Kidney glomerular epithelial cell (primary cell): ENCODE measurements at places on chromosomes 6 and 20.

DNA sequence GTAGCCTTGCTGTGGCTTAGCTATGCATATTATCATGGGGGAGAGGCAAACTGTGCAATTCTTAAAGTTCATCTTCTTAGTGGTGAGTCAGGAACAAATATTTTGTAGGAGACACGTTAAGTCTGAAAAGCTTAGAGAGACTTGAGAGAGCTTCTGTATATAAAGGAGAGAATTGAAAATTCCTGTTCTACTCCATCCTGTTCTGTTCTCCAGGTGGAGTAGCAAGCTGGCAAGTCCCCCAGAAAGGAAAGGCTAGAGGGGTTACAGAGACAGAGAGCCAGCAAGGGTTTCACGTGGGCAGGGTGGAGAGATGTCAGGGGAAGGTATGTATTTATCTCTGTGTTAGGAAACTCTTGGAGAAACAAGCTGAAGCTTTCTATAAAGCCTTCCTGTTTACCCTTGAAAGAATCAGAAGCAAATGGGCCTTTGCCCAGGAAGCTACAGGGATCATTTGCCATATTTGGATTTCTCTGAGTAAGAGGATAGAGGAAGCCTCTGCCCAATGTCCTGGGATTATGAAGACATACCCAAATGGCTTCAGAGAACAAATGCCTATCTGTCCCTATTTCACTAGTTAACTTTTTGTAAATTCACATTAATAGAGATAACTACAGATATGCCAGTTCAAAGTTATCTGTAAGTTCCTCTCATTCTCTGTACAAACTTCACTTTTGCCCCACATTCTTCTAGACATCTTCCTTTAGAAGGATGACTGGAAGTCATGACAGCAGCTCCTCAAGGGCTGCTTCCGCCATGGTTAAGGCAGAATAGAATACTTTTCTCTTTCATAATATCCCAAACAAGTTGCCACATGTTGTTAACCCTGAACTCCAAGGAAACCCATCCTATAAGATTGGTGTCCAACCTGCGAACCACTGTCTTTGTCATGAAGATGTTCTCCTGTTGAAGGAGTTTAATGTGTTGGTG, 126.7 kb upstream of the NEDD9 start:
- no peak for DNase-seq

DNA sequence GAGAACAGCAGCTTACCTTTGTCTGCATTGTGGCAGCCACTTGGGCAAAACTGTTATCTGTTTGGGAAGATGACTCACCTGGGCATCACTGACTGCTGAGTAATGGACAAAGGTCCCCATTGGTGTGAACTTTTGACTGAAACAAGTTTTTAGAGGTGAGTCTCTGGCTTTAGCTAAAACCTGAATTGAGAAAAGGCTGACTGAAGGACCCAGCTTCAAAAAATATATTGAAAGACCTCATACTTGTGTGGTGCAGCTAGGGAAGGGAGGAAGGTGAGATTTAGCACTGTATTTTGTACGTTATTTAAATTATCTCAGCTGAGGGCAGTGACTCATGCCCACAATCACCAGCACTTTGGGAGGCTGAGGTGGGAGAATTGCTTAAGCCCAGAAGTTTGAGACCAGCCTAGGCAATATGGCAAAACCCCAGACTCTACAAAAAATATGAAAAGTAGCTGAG, 4.5 kb upstream of the CITED2 start:
- DNase-seq, result peak; percentile 51

DNA sequence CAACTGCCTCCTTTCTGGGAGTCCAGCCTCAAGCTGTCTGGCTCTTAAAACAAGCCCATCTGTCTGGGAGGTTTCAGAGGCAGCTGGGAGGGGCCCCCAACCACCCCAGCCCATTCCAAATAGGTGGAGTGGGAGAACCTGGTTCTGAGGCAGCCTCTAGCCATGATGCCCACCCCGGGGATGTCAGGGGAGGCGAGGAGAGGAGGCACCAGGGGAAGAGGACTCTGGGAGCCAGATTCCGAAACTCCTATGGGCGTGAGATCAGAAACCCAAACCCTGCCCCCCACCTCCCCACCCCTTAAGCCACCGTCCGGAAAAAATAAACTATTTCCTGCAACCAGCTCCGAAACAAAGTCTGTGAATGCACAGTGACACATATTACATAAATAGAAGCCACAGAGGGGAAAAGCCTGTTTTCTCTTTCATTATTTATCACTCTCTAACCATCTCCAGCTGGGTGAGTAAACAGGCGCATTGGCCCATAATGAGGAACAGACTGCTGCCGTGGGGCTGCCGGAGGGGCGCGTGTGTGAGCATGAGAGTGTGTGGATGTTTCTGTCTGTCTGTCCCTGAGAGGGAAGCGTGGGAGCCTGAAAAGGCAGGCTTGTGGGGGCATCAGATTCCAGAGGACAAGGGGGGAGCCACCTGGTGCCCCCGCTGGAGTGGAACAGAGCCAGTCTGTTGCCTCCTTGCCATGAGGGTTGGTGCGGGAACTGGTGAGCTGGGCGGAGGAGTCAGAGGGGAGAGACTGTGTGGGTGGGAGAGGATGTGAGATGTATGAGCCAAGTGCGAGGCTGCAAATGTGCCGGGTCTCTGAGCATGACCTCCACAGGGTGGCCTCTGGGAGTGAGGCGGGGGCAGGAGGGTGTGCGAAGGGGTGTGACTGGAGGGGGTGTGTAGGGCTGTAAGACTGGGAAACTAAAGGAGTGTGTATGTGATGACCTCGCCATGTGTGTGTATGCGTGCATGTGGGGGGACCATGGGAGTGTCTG, 14.3 kb upstream of the FOXP4 start:
- DNase-seq, result peak; percentile 71

GRCh38 chr20:41142919-41143318, 5.6 kb downstream of the PLCG1 start:
- DNase-seq, result no peak

DNA sequence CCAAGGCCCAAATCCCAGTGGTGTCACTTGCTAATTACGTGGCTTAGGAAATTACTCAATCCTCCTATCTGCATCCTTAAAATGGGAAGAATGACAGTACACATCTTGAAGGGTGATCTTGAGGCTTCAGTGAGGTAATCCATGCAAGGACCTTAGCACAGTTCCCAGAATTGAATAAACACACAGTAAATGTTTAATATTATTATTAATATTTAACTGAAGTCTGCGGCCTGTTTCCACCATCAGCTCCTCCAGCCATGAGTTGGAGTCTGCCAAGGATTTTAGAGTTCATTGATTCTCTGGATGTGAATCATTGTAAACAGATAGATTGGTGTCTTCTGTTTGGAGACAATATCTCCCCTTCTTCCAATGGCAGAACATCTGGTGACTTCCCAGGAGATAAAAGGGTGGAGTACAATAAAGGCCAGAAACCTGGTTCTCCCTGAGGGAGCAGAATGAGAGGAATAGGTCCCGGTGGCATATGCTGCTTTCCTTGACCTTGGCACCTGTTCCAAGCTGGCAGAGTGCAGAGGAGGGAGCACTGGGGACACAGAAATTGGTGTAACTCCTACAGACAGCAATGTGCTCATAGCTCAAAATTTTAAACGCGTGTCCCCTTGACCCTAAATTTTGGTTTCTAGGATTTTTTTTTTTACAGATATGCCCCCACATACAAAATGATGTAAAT, 25.4 kb downstream of the UNC5CL start:
- peak; percentile 87 for DNase-seq

GRCh38 chr20:35088231-35089145, 4.1 kb downstream of the TRPC4AP start:
- no peak for DNase-seq

DNA sequence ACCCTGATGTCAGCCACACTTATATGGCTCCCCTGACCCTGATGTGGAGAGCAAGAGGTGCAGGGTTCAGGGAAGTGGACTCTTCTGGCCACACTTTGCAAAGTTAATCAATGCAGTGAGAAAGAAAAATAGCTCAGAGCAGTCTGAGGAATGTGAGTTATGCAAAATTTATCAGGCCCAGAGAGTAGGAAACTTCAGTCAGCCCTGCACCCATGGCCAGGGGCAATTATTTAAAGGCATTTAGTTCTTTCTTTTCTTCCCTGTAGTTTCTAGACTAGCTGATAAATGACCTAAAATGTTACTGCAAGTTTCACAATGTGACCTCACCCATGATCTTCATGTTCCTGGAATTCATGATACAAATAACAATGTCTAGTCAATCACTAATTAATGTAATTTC, 143.7 kb upstream of the GGTLC1 start:
- DNase-seq, result peak; percentile 34

DNA sequence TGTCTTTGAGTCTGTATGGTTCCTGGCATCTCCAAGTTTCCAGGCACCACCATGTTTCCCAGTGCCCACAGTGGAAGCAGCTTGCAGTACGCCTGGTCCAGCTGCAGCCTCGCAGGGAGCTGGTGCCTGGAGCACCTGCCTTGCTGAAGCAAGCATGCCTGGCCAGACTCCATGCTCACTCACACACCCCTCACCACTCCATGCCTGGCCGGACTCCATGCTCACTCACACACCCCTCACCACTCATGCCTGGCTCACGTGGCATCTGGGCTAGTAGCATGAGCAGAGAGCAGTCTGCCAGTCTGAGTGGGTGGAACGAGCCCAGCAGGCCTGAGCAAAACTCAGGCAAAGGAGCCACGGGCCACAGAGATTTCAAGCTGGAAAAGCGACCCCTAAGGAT, 214.3 kb downstream of the TFAP2C start:
- no peak for DNase-seq

DNA sequence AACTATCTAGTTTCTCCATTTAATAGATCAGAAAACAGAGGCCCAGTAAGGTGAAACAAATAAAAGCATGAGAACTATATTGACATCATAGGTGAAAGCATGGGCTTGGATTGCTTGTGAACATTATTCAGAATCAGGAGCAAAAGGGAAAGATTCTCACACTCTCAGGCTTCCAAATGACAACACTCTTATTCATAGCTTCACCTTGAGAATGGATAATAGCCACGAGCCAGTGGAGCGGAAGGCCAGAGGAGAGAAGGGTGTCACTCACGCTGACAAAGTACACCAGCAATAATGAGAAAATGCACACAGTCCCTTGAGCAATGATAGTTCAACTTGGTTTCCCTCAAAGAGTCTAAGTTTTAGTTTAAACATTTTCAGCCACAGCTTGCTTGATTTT, 339.0 kb downstream of the TPBG start:
- DNase-seq, result peak; percentile 53

DNA sequence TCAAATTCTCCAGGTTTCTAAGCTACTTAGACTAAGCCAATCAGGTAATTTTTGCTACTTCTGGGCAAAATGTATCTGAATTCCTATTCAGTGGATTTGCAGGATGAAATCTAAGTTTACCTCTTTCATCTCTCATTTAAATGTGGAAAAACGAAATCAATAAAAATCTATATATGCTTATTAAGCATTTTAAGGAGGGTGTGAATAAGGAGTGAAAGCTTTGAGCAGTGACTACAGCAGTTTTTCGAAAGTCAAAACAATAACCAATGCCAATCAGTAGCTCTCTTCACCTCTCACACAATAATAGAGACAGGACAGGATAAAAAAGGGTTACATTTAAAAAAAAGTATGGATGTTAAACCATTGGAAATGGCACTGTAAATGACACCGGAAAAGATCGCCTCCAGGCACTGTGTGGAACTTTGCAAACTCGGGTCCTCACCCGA, 476 bp upstream of the BCKDHB start:
- DNase-seq, result no peak

- DNase-seq, result no peak
Measured at GRCh38 chr6:162471842-162472241, 255.7 kb downstream of the PRKN start.

- DNase-seq, result no peak
Measured at GRCh38 chr6:167706313-167707109, 120.2 kb upstream of the AFDN start.

- no peak for DNase-seq
Measured at GRCh38 chr6:43347021-43347420, 22.4 kb downstream of the ZNF318 start.

DNA sequence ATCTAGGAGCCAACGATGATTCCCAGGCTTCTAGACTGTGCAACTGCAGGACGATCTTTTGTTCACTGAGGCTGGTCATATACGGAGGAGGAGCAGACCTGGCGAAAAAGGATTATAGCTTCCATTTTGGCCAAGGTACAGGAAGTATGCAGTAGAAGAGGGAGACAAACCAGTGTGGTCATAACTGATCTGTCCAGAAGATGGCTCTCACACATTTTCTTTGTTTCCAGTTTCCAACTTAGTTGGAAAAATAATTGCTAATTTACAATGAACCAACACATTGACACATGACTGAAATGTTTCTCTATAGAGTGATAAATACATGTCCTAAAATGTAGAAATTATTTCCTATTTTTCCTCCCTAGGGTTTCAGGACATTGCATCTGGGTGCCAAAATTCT, 364.1 kb upstream of the BTBD3 start:
- no peak for DNase-seq

DNA sequence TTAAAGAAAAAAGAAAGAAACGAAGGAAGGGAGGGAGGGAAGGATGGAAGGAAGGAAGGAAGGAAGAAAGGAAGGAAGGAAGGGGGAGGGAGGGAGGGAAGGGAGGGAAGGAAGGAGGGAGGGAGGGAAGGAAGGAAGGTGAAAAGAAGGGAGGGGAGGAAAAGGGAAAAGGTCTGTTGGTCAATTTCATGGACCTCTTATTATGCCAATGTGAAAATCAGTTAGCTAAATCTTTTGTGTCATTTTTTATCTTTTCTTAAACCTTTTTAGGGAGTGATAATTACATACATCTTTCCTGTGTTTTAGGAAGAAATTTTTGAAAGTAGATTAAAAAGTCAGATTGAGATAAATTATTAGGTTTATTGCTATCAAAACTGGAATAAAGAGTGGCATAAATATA, 670.2 kb upstream of the CITED2 start:
- DNase-seq, result no peak

DNA sequence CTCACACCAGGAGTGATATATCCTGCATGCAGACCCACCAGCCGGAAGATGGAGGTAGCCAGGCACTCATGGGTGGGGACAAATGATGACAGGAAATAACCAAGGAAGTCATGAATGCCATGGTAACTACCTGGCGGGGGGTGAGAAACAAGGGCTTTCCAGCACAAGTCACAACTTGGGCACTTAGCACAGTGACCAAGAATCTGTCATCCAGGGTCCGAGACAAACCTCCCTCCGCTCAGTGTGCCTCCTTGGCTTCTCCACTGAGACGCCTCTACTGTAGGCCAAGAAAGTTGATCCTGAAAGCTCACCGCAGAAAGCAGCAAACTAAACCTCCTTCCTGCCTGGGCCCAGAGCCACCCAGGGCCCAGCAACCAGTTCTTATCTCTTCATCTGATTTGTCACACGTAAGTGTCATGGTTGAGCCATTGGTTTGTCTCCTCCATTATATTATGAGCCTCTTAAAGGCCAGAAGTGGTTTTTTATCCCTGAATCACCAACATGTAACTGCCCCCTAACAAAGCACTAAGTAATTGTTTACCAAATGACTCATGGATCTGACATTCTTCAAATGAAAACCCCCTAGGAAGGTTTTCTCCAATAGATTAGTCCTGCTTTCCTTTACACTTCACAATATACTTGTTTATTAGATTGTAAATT, 84.3 kb upstream of the TAB2 start:
- peak; percentile 90 for DNase-seq

GRCh38 chr6:21633511-21634109, 40.1 kb downstream of the SOX4 start:
- DNase-seq, result no peak
